ENCODE measurements at places on chromosomes 5 and 9.
A peak's percentile ranks its signal among the peaks of the same experiment; 100 is the strongest.

DNA sequence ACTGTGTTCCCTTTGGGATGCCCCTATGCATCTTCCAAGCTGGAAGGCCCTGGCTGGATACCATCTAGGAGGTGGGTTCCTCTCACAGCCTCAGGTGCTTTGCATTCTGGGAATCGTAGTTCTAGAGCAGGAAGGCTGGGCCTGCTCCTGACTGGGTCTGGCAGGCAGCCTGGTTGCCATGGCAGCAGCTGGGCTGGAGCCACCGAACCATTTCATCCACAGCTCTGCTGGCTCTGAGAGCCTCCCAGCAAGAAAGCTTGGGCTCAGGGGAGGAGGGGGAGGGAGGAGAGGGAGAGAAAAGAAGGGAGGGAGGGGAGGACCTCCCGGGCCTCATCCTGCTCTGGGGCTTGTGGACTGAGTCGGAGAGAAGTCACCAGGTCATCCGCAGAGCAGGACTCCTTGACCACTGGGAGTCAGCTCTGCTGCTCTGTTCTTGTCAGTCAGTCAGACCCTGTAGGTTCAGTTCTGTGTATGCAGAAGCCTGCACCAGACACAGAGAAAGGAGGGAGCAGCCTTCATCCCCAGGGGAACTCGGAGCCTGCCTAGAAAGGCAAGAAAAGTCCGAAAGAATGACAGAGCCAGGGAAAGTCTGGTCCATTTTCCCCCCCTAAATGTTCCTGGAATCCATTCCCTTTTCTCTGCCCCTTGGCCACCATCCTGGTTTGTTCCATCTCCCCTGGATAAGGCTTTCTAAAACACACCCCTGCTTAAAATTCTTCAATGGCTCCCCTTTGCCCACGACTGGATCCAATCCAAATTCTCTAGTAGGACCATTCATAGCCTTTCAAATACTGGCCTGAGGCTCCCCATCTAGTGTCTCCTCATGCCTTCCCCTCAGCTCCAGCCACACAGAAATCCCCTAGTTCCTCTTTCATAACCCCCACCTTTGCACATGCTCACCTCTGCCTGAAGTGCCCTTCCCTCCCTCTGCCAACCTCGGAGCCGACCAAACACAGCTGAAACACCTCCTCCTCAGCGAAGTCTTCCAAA, 65.4 kb upstream of the ARAP3 start:
- DNase-seq: no peak

DNA sequence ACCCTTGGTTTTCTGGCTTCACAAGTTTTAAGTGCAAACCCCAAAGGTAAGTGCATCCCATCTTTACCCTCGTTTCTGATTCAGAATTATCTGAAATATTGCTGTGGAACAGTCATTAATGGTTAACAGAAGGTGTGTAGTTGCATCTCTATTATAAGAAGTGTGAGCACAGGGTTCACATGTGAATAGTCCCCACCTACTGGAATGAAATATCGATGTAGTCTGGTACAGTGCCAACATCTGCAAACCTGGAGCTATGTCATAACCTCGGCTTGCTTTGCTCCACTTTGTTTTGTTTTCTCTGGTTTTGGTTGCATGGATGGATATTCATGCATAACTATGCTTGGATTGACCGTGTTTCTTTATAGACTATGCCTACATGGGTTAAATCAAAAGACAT, 12.6 kb downstream of the HTR4 start:
- DNase-seq: no peak

GRCh38 chr5:151317871-151318270, 14.3 kb upstream of the SLC36A3 start:
- no peak for DNase-seq

DNA sequence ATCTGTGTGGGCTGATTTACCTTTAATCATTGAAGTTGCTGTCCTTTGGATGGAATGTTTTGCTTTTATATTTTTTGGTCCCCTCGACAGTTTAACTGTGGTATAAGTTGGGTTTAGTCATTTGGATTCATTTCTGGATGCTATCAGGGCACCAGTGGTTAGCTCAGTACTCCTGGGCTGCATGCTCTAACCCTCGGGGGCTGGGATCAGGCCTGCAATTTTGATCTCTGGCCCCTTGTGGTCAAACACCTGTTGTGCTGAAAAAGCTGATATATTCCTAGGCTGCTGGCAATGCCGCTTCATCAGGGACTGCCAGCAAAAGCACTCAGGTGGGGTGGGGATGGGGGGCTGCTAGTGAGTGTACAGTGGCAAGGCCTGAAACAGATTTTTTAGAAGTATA, 440.4 kb upstream of the RIOK2 start:
- peak; percentile 47 for DNase-seq

DNA sequence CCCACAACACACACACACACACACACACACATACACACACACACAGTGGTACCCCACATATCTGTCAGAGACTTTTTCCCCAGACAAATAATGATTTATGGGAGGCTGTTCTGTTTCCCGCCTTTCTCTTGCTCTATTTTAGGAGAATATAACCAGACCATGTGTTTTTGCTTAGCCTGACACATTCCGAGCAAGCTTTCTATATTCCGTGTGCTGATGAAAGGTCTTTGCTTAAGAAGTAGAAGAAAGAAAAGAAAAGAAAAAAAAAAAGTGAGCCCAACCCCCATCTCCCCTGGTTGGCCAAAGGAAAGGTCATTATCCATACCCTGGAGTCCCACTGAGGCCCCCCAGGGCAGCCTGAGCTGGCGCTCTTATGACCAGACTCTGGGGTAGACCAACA, 338.6 kb downstream of the SLIT3 start:
- no peak for DNase-seq

GRCh38 chr9:33163433-33164137, 3.6 kb downstream of the B4GALT1 start:
- no peak for DNase-seq

GRCh38 chr5:76742583-76742982, 26.7 kb downstream of the F2R start:
- DNase-seq: no peak

GRCh38 chr5:68911840-68912690, 181.7 kb upstream of the SLC30A5 start:
- no peak for DNase-seq

DNA sequence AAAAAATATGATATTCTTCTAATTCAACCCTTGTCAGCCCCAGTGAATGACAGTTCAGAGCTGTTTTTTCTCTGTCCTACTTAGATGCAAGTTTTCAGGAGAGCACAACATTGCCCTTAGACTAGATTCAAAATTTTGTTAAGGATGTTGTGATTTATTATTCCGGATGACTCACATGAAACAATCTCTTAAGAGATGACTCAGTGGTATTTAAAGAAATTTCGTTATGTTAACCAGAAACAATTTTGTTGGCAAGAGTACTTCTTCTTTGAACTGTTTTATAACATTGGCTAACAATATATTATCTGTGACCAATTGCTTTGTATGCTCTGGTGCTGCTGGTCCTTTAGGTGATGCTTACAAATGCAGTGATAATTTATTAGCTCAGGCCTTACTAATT, 132.0 kb downstream of the IZUMO3 start:
- no peak for DNase-seq

DNA sequence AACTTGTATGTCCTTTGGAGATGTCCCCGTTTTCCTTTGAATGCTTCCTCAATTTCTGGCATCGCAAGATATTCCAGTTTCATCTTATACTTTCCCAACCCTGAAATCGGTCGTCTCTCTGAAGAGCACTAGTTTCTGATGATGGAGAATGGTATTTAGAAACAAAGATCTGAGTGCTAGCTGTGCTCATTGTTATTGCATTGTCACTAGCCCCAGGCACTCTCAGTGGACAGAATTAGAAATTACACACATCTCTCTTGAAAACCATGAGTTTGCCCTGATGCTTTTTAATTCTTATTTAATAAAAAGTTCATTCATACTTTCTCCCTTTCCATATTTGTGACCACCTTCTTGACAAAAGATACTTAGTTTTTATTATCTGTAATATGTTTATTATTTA, 67.7 kb downstream of the C9orf152 start:
- DNase-seq: no peak

- DNase-seq: no peak
Measured at GRCh38 chr9:131589124-131589711, 43.9 kb downstream of the PRRT1B start.

DNA sequence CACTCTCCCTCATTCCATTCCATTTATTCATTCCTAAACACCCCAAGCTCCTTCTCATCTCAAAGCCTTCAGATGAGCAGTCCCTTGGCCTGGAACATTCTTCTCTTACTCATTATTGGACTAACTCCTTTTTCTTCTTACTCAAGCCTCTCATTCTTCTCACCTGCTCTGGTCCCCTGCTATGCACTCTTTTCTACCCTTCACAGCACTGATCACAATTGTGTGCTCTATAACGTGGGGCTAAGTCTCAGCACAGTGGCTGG, 212.4 kb downstream of the MAPKAP1 start:
- no peak for DNase-seq

- no peak for DNase-seq
Measured at GRCh38 chr5:22591461-22591860, 261.7 kb downstream of the CDH12 start.

DNA sequence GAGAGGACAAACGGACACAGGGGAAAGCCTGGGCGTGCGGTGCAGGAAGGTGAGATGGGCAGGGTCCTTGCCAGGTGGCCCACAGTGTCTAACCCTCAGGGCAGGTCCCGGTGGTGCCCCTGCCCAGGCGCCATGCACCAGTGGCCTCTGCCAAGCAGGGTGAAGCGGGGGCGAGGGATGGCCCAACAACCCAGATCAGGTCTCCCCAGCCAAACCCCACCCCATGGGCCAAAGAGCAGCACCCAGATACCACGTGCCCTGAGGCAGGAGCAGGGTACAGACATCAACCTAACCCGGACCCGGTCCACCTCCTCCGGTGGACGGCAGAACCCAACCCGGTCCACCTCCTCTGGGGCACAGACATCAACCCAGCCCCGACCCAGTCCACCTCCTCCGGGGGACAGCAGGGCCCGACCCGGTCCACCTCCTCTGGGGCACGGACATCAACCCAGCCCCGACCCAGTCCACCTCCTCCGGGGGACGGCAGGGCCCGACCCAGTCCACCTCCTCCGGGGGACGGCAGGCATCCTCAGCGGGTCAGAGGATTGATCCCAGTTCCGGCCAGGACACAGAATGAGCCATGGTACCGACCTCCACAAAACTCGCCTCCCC, 12.8 kb downstream of the SLC12A7 start:
- no peak for DNase-seq

GRCh38 chr5:75612901-75613300, 1.6 kb downstream of the ANKDD1B start:
- no peak for DNase-seq

- no peak for DNase-seq
Measured at GRCh38 chr9:138022121-138022741, 144.6 kb downstream of the CACNA1B start.

DNA sequence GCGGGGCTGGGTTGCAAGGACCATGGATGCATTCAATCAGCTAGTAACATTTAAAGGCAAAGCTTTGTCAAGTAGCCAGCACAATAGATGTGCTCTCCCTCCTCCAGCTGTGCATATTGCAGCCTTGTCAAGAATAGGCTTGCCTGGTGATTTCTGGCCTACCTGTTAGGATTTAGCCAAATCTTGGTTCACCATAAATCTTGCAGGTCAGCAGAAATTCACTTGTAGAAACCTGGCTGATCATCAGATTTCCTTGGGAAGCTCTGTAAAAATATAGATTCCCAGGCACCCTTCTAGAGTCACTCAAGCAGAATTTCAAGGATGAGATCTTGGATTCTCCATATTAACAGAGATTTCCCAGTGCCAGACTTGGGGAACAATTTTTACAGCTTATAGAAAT, 152.2 kb upstream of the SLC12A2 start:
- no peak for DNase-seq

DNA sequence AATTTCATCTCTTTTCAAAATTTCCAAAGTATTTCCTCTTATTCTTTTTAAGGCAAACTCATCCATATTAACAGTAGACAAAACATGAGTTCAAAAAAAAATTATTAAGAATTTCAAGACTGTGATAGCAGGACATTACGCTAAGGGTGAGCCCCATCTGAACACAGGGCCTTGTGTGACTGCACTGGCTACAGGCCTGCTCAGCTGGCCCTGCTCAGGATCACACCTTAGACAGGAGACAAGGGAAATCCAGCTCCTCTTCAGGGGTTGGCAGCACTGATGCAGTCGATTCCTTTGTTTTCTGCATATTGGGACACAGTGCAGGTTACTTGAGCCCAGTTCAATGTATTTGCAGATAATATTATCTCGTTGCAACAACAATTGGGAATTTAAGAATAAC, 444.7 kb downstream of the PLK2 start:
- no peak for DNase-seq

DNA sequence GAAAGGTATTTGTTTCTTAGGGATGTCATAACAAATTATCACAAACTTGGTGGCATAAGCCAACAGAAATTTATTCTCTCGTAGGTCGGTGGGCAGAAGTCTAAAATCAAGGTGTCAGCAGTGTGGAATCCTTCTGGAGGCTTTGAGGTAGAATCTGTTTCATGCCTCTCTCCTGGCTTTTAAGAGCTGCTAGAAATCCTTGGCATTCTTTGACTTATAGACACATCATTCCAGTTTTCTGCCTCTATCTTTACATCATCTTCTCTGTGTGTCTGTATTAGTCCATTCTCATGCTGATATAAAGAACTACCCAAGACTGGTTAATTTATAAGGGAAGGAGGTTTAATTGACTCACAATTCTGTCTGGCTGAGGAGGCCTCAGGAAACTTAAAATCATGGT, 488.1 kb upstream of the PAPPA start:
- DNase-seq: no peak

GRCh38 chr5:177507596-177508220, 1.9 kb downstream of the DOK3 start:
- no peak for DNase-seq

DNA sequence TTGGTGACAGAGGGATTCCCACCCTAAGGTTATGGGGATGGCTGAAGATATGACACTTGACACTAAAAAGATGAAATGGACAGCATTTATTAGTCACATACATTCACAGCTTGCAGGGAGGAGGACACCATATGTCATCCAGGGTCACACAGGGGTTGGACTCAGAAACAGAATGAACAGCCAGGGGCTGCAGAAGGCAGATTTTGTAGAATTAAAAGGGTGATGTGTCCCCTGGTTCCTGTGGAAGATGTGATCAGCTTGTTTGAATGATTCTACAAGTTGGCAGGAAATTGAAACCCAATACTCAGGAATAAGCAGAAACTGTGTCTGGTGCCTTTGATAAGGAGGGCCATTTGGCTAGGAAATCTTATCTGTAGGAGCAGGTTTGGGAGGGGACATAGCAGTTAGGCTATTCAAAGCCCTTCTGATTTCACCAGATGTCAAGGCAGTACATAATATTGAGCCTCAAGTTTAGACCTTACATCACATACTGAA, 102.3 kb upstream of the GRIN3A start:
- no peak for DNase-seq

DNA sequence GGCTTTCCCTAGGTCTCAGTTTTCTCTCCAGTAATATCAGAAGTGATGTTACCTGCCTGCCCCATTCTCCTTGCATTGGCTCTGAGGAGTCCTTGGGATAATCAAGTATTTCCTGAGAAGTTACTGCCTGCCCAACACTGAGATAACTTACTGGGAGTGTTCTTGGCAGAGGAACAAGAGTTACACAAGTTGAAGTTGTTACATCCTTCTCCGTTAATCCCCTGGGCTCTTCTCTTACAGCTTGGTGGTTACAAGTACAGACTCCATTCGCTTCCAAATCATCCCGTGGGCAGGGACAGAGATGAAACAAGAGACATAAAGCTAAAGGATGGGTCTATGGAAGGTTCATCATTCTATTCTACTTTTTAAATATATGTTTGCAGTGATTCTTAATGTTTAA, 74.1 kb upstream of the SAP30L start:
- DNase-seq: no peak

GRCh38 chr5:14263699-14264098, 120.6 kb downstream of the TRIO start:
- no peak for DNase-seq

All from Jurkat, Clone E6-1 (cell line).